ENCODE measurements at places on chromosomes 1 and 21. TPM values are rescaled to one million over a fixed set of nuclear protein-coding genes. Genes with fewer than 3 reads are reported as not detected.

- no peak for DNase-seq
These were observed 30.5 kb downstream of the CLSTN1 start for GRCh38 chr1:9793291-9793690.

DNA sequence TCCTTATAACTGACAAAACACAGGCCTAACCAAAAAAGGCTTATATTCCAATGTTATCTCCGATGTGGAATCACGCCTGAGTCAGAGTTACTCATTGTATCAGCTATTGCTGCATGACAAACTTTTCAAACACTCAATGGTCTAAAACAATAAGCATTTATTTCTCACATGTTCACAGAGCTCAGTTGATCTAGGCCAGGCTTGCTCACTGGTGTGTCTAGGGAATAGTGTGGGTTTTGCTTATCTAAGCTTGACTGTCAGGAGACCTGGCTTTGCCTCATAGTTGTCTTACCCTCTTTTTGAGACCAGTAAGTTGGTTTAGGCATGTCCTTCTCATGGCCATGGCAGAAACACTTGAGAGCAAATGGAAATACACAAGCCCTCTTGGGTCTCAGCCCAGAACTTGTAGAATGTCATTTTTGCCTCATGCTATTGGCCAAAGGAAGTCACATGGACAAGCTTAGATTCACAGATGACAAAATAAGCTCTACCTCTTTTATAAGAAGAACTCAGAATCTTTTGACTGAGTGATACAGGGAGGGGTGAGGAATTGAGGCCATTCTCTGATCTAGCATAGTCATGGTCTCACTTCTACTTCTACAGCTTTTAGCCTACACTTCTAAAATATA is 130.8 kb downstream of the HMCN1 start:
- no peak for DNase-seq

DNA sequence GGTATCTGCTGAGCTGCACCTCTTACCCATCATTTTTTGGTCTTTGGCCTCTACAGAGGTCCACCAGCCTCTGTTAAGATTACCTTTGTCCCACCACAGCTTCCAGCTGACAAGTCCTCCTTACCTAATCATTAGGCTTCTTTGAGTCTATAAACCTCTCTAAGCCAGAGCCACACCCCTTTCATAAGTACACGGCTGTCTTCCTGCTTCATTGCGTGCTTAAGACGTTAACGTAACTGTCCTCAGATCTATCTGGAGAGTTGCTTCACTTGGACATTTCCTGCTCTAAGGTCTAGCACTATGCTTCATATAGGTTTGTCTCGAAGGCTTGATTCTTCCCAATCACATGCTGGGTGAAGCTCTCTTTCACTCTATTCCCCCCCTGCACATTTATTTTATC is 71.0 kb upstream of the CACHD1 start:
- no peak for DNase-seq

DNA sequence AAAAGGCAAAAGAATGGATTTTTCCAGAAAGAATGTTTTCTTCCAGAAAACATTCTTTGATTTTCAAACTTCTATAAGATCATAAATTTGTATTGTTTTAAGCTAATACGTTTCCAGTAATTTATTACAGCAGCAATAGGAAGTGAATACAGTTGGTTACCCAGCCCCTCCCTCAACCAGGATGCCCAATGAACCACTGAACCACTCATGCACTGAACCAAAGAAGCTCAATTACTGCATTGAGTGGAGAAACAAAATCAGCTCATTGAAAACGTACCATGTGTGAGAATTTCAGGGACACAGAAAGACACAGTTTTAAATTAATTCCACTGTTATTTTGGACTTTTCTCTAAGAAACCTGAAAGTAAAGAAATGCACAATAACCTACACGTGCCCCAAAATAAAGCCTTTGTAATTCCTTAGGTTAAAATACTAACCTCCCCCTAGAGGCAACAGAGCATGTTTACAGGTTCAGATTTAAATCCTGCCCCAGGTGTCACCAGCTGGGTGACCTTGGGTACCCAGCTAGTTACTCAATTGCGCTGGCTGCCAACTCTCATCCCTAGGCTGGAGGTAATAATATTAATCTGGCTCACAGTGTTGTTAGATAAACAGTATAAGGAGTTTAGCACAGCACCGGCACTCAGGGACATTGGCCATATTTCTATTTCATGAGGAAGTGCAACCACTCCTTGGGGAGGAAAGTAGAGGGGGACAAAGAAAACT is 111.7 kb downstream of the NMNAT2 start:
- DNase-seq = no peak

DNA sequence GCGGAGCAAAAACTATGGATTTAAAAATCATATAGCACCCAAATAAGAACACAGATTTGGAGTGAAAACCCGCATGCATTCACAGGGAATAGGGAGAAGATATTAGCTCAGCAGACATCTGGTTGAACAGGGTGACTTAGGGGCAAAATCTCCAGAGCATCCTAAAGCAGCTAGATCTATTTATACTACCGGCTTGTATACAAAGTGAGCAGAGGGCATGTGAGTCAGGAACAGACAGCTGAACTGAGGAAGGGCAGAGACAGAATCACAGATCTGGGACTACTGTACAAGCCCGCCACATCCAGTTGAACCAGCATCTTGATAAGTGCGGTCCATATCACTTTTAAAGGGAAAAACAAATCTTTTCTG is 35.2 kb upstream of the EXOSC10 start:
- DNase-seq = no peak

- no peak for DNase-seq
These were observed 185.1 kb downstream of the FGGY start for GRCh38 chr1:59481881-59482505.

DNA sequence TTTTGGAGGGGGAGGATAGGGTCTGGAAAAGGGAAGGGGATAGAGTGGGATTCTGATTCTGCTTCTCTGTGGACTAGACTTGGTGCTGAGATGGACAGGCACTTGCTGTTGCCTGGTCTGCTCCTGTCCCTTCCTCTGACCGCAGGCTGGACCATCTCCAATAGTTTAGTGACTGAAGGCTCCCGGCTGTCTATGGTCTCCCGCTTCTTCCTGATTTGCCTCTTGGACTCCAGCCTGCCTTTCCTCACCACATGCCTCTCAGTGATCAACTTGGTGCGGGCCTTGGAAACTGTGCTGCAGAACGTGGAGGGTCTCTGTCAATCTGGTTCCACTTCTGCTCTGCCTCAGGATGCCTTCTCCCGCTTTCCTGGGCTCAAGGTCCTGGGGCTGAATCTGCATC is 6.3 kb upstream of the ZSCAN20 start:
- no peak for DNase-seq

GRCh38 chr1:192631749-192632148 is 4.2 kb upstream of the RGS13 start:
- DNase-seq = no peak

- DNase-seq = no peak
These were observed 206.7 kb upstream of the C1orf87 start for GRCh38 chr1:60280256-60280655.

DNA sequence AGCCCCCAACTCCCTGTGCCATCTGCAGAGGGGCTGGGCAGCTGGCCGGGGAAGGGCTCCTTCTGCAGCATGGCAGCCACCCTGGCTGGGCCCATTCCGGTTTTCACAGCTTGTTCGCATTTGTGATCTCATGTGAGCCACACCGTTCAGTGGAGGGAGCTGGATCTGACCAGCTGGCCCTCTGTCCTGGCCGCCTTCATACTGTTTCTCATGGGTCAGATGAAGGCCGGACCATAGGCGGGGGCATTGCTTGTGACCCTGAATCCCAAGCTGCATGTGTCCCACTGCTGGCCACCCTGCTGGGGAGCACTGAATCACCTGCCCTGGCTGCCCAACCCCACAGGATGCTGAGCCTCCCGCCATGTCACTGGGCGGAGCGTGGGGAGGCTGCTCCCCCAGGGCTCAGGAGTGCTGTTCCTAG is 36.4 kb upstream of the PRSS38 start:
- no peak for DNase-seq

DNA sequence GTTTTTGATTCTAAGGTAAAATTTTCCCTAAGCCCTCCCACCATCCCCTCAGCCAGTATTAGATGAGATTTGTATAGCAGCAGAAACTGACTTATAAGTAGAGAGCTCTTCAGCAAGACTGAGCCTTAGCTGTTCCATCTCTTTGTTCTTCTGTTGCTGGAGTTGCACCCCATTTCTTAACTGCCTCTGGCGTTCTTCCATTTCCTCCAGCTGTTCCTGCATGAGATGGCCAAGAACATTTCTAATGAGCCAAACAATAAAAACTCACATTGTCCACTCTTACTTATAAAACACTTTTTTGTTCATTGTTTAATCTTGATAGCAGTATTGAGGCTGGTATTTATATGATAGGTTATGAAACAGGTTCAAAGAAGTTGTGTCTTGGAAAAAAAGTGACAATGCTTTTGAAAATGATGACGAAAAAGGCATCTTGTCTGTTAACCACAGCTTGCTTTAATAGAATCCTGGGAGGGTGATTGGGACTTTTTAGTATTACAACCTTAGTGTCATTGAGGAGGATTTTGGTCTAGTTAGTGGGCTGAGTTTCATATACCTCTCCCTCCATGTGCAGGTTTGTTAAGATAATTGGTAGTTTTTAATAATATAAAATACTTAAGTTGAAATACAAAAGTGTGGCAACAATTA is 18.3 kb downstream of the SYNC start:
- DNase-seq = no peak

The SYT11 gene
- 27.0 TPM for total RNA-seq

The IGFN1 gene
- not detected for total RNA-seq

The CD1C gene
- total RNA-seq = 5.0 TPM

The CELA3A gene
- not detected for total RNA-seq

The KRTAP11-1 gene
- total RNA-seq = not detected

The KIF17 gene
- total RNA-seq = 0.42 TPM

The OR2G2 gene
- not detected for total RNA-seq

The LAMC2 gene
- not detected for total RNA-seq

The KPRP gene
- total RNA-seq = not detected

The GJB4 gene
- total RNA-seq = not detected

The CR1L gene
- 0.81 TPM for total RNA-seq
